ENCODE measurements at places on chromosomes 6 and 20. TPM values are rescaled to one million over a fixed set of nuclear protein-coding genes. Genes with fewer than 3 reads are reported as not detected.

DNA sequence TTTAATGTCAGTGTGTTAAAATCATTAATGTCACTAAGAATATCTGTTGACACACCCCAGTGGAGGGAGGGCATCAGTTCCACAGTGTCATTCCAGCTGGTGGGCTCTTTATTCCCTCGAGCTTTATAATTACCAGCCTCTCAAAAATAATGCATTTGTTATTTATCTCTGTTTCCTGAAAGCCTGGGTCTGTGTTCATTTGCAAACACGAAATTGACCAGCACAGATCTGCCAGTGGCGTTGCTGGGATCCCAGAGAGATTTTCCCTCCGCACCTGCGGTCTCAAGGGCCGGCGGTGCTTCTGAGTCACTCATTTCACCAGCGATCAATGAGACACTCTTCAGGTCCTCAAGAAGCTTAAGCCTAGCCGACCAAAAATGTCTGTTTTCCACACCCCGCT lies 5.7 kb upstream of the PYGB start:
- no peak for DNase-seq

GRCh38 chr6:28003661-28004060 lies 46.6 kb downstream of the OR2B6 start:
- no peak for DNase-seq

DNA sequence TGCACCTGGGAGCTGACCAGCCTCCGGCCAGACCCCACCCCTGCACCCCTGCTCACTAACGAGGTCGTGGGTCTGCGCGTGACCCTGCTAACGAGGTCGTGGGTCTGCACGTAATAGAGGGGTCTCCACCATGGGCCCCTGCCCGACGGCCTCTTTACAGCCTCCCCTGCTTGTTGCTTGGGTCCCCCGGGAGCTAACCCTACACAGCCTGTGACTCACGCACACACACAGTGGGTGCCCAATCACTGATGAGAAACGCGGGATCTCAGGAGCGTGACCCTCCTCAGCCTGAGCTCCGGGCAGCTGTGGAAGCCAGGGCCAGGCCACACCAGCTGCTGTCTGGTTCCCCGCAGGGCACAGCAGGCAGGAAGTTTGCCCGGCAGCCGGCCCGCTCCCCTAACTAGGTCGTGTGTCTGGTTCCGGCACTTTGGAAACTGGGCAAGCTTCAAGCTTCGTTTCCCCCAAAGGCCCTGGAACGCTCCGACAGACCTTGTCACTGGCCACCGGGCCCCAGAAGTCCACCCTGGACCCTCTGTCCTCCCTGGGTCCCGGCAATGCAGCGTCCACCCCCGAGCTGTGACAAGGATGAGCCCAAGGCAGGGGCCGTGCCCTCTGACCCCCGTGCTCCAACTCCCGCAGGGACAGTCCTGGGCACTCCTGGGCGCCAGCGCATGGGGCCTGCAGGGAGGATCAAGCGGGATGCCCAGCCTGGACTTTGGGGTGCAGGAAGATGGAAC lies 767 bp downstream of the PTK6 start:
- peak; percentile 89 for DNase-seq

DNA sequence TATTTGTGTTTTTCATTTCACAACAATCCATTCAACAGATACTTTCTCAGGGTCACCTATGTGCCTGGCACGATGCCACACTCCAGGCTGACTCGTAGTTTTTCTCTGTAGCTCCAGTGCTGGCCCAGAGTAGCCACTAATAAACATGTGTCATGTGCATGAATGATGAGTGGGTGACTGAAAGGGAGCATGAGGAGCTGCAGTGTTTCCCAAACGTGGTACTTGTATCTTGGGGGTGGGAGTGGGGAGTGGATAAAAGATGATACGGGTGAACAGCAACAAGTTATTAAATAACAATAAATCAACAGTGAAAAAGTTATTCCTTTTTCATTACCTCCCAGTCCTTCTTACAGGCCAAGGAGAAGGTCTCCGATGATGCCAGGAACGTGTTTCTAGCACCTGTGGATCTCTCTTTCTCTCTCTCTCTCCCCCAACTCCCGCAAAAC lies 17.1 kb downstream of the SRXN1 start:
- DNase-seq = no peak

GRCh38 chr6:42449917-42450476 lies 1.7 kb downstream of the TRERF1 start:
- peak; percentile 18 for DNase-seq

- peak; percentile 68 for DNase-seq
These were observed 36.2 kb upstream of the MRPS18A start for GRCh38 chr6:43723737-43724295.

HLA-G gene
- 1.7 TPM for polyA plus RNA-seq

- DNase-seq = no peak
These were observed 102.9 kb upstream of the RNF217 start for GRCh38 chr6:124859366-124859765.

GRCh38 chr20:37243076-37243936 lies 18.3 kb downstream of the GHRH start:
- no peak for DNase-seq

DNA sequence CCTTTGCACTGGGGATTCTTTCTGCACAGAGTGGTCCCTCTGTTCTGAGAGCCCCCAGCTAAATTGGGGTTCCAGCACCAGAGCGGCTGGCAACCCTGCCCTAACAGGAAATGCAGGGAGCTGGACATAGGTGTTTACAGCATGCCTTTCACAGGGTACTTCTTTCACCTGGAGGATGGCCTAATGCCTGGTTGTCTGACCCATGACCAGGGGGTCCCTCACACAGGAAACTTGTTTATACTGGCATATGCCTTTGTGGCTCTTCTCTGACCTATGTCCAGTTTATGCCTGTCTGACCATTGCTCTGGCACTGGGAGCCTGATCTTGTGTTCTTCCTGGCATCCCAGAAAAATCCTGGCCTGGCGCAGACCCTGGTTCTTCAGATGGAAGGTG lies 66.1 kb downstream of the AFG1L start:
- no peak for DNase-seq

- DNase-seq = no peak
These were observed 129.9 kb upstream of the COL21A1 start for GRCh38 chr6:56377295-56377694.

DNA sequence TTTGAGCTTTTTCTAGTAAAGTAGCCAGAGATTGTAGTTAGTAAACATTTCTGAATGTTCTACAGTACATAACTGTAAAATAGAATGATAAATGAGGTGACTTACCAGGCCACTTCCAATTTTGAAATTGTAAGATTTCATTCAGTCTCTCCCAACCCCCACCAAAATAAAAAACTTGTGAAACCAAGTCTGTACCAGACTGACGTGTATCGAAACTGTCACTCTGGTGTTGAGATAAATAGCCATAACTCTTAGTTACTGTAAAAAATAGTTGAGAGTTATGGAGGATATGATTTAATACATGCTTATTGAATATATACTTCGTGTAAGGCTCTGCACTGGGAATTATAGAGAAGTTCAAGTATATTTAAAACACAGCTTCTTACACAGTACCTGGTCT lies 455.7 kb downstream of the PLCB1 start:
- DNase-seq = no peak

DNA sequence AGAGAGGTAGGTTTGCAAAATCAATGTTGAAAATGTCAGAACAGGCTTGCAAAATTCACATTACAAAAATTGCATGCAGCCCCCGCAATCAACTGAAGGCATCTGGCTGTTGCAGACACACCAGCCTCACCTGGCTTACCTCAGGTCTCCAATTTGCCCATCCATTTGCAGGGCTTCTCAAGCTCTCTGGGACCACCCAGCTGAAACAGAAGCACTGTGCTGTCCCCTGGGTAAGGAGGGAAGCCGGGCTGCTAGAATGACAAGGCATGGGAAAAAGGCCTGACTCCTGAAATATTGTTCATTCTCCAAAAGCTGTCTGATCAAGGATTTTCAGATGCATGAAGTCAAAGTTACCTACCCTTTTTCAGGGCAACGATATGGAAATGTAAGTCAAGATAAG lies 52.6 kb upstream of the CD93 start:
- no peak for DNase-seq

GRCh38 chr6:37244430-37245310 lies 12.9 kb upstream of the TBC1D22B start:
- DNase-seq = peak; percentile 99

DNA sequence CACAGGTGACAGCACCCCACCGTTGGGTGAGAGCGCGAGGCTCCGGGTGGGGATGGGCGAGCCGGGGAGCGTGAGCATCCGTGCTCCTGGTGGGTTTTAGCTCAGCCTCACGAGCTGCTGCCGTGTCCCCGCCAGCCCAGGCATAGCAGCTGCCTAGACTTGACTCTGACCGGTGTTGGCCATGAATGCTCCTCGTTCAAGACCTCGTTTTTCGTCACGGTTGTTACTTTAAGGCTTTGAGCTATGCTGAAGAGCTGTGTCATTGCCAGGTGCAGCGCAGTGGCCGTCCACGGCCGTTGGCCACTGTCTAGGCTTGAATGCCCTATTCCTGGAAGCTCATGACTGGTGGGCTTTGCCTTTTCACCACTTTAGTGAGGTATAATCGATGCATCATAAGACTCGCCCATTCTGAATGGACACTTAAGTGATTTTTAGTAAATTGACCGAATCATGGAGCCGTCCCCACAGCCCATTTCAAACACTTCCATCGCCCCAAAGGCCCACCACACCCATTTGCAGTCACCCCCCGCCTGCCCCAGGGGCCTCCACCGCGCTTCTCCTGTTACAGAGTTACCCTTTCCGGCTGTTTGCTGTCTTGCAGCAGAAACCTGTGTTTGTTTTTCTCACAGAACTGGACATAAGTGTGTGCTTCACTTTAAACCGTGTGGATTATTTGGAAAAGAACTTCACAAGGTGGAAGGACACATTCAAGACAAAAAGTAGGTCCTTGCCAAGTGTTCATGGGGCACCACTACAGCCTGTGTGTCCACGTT lies 21.4 kb upstream of the ADRM1 start:
- DNase-seq = no peak

WFDC5 gene
- not detected for polyA plus RNA-seq

DNA sequence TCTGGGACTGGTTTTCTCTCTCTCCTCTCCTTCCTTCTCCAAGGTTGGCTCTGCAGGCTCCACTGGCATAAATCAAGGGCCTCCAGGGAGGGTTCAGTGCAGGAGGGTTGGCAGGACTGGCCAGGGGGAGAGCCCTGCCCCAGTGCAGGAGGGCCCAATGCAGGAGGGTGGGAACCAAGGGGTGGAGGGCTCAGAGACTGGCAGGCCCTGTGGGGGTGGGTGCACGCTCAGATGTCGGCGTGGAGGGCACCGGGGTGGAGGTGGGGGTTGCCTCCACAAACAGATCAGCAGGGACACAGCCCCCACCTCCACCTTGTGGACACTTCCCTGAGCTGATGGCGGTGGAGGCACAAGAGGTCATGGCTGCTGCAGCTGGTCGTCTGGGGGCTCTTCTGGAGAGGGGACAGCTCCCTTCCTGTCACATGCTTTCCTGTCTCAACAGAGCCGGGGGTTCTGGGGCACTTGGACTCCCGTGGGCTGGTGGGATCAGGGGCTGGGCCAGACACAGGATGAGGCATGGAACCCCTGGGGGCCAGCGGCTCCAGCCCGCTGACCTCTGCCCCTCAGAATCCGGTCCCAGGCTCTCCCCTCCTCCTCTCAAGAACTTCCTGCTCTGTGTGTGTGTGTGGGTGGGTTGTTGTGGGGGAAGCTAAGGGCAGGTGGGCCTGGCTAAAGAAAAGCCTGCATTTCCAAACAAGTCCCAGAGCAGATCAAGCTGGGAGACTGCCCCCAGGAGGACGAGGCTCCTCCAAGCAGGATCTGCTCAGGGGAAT lies 2.7 kb upstream of the ABHD16B start:
- DNase-seq = peak; percentile 24

GRCh38 chr6:142947714-142948480 lies 2.9 kb upstream of the HIVEP2 start:
- DNase-seq = no peak

- no peak for DNase-seq
These were observed 90.7 kb upstream of the BEND6 start for GRCh38 chr6:56864171-56864616.

C6orf52 gene
- polyA plus RNA-seq = 0.99 TPM

DNA sequence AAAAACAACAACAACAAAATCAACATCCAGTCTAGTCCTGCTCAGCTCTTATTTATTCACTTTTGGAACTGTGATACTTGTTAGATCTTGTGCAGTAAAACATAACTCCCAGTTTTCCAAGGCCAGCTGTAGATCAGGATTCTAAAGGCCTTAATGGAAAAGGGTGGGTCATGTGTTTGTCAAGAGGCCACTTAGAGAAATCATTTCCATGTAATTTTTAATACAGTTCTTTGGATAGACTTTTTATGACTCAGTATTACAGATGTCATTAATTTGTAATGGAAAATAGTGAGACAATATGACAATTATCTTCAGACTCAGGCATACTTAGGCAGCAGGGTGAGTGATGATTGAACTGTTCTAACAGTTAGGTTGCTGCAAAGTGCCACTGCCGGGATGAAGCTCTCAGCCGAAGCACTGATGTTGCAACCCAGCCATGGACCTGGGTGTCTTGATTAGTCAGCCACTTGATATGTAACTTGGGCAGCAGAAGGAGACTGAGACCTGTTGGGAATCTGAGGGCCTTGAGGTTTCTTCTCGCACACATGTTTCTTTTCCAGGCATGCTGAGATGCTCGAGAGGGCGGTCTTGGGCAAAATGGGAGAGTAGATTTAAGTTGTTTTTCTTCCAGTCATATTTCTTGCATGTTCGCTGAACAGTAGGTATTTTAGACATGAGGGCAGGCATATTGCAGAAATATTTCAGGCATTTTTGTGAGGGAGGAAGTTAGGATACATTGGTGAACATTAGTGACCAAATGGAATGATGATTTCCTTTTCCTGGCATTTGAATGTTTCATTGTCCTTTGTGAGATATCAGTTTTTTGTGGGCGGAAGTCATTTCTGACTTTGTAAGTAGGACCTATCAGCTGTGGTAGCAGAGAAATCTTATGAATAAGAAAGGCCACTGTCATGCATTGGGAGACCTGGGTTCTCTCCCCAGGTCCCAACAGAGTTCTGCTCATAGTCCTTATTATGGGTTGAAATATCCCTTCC lies 52.3 kb downstream of the SLX4IP start:
- peak; percentile 61 for DNase-seq

GINS1 gene
- polyA plus RNA-seq = 4.4 TPM
